Smooth muscle cell of bladder (primary cell): ENCODE measurements at places on chromosomes 4 and X. TPM values are rescaled to one million over a fixed set of nuclear protein-coding genes. Genes with fewer than 3 reads are reported as not detected.

The JAKMIP1 gene
- total RNA-seq, result under 0.01 TPM in 1 of 2 replicates, not detected in the other

The SHROOM4 gene
- 0.28 and 1.0 TPM in 2 replicates for total RNA-seq

The GDPD2 gene
- total RNA-seq, result not detected in 2 replicates

The NLGN4X gene
- total RNA-seq, result 0.14 and 0.55 TPM in 2 replicates

The ZDHHC15 gene
- total RNA-seq, result under 0.01 TPM in 2 replicates
